NCI-H1417 (cell line): ENCODE measurements at places on chromosomes 2 and 18.

- no peak for DNase-seq
Observed at GRCh38 chr2:5077479-5078089, 614.6 kb upstream of the SOX11 start.

GRCh38 chr2:40554665-40555294 is 102.9 kb upstream of the SLC8A1 start:
- peak; percentile 54 for DNase-seq

DNA sequence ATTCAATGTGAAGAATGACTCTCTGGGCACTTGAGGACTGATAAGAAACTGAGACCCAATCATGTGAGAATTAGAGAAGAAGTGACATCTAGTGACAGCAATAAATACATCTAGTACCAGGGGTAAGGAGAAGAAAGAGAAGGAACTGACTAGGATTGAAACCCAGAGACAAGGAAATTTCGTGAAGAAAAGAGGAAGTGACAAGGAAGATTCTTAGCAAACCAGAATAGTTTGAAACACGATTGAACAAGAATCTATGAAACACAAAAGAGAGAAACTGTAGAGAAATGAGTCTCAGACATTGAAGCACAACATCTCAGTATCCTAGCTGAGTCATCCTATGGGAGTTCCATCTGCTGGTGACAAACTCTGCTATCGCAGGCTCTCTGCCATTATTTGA is 571.9 kb upstream of the PKDCC start:
- DNase-seq: peak; percentile 36

DNA sequence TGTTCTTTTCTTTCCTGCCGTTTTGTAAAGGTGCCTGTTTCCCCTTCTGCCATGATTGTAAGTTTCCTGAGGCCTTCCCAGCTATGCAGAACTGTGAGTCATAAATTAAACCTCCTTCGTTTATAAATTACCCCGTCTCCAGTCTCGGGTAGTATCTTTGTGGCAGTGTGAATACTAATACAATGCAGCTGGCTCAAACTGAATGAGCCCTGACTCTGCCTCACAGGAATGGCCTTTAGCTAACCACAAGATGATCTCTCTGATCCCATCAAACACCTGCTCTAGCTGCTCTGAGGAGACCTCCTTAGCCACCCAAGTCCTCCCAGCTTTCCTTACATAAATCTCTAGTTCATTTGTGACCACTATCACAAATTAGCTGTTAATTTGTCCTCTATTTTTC is 41.5 kb upstream of the CAB39 start:
- DNase-seq: no peak

GRCh38 chr18:74271635-74272034 is 20.1 kb downstream of the CYB5A start:
- no peak for DNase-seq

- DNase-seq: no peak
Observed at GRCh38 chr2:43225093-43225787, 1.2 kb downstream of the ZFP36L2 start.

DNA sequence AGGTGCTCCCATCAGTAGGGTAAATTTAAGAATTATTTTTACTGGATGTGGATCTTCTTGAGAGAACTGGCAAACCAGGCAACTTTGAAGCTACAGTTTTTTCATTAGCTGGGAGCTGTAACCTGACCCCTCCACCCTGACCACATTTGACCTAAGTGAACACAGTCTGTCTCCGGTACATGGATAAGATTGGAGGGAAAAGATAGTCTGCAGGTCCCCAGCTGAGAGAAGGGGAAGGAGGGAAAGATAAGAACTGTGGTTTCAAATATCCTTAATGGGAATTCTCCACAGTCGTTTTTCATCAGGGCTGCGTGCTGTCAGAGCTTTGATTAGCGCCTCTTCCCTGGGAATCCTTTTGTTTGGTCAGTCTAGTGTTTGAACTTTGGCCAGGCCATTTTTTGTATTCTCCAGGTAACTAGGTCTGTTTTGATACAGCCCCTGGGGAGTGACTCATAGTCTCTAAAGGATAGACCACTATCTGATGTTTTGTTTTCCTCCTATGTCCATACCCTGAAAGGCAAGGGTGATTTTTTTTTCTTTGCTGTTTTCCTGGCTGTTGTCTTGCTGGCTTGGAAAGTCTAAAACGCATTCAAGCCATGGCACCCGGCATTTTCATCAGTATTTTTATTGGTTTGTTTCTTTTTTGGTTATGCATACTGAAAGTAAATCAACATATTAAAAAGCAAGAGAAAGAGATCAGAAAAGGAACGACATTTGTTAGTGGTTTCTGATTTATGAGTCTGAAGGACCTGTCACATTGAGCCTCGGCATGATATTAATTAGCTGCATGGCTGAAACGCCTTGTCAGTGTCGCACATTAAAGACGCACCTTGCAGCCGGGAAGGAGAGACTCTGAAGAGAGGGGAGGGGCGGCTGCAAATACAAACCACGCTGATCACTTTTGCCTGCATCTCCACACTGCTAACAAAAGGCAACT is 183.4 kb upstream of the FN1 start:
- DNase-seq: peak; percentile 82

DNA sequence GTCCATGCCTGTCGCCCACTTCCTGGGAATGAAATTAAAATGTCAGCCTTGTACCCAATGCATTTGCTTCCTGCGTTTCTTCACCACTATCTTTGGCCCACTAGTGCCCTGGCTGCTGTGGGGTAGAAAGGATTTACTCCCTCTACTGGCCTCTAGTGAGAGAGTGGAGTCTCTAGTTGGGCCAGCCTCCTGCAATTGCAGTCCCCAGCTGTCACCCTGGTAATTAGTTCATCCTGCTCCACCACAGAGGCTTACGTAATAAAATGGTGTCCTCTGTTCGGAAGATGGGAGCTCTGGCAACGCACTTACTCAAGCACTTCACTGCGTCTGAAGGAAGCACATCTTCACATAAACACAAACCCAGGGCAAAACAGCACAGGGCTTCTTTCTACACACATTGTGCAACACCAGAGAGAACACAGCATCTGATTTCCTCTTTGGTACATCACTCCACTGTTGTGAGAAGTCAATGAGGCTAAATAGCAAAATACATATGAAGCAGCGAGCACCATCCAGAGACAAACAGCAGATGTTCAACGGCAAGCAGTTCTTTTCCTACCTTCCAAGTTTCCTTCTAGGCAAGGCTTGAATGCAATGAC is 274.6 kb downstream of the LRATD1 start:
- no peak for DNase-seq
